HT-29 (cell line): ENCODE measurements at places on chromosomes 11 and 22.
A peak's percentile ranks its signal among the peaks of the same experiment; 100 is the strongest.

DNA sequence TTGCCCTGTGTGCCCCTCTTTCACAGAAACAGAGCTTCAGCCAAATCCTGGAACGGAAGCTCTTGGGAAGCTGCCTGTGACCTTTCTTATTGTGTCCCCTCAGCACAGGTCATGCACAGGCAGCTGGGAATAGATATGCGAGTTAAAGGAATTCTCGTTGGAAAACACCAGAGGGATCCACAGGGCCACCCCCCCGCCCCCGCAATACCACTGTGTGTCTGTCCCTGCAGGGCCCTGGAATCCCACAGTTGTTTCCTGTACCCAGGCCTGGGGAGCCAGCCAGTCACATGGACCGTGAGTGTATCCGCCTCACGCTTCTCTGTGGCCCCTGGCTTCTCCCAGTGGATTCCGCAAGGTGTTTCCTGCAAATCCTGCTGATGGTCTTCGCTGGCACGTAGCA, 29.0 kb downstream of the TIMP3 start:
- DNase-seq, result no peak

DNA sequence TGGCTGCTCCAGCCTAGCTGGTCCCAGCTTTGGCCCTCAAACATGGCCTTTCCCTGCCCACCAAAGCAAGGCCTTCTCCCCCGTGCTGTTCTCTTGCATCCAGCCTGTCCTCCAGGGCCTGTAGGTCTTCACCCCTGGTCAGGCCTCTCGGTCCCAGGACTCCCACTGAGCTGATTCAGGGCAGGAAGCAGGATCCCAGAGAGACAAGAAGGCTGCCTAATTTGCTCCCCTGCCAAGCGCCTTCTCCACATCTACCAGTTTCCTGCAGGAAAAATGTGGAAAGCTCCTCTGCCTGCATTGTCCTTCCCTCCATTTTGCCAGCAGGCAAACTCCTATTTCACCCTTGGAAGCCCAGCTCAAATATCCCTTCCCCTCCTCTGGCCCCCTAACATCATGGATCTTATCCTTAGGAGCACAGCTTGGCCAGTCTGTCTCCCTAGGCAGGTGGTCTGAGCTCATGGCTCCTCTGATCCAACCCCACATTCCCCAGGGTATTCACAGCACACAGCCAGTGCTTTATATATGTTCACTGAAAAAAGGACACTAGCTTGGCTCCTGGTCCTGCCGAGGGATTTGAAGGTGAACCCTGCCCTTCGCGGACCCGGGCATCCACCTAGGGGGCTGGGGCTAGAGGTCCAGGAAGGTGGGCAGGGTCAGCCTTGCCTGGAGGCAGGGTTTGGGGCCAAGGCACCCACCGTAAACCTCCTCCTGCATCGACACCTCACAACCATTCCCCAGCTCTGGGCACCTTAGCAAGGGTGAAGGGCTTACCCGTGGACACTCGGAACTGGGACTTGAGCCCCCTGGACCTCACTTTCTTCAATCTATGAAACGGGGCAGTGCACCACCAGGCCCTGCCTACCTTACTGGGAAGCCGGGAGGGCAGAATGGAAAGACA, 968 bp downstream of the RHBDD3 start:
- peak; percentile 29 for DNase-seq

DNA sequence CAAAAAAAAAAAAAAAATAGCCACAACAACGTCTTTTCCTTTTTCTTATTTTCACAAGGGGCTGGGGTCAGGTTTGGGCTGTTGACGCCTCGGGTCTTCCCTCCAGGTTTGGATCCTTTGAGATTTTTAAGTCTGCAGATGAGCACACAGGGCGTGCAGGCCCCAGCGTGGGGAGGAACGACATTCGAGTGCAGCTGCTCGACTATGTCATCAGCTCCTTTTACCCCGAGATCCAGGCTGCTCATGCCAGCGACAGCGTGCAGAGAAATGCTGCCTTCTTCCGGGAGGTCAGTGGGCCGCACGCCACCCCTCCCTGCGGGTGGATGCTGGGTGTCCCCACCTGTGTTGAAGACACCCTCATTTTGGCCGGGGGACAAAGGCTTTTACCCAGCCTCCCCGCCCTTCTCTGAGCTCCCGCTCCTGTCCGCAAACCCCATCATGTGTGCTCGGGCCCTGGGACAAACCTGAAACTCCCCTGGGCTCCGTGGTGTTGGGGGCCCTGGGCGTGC, 7.7 kb downstream of the SELENOO start:
- no peak for DNase-seq

DNA sequence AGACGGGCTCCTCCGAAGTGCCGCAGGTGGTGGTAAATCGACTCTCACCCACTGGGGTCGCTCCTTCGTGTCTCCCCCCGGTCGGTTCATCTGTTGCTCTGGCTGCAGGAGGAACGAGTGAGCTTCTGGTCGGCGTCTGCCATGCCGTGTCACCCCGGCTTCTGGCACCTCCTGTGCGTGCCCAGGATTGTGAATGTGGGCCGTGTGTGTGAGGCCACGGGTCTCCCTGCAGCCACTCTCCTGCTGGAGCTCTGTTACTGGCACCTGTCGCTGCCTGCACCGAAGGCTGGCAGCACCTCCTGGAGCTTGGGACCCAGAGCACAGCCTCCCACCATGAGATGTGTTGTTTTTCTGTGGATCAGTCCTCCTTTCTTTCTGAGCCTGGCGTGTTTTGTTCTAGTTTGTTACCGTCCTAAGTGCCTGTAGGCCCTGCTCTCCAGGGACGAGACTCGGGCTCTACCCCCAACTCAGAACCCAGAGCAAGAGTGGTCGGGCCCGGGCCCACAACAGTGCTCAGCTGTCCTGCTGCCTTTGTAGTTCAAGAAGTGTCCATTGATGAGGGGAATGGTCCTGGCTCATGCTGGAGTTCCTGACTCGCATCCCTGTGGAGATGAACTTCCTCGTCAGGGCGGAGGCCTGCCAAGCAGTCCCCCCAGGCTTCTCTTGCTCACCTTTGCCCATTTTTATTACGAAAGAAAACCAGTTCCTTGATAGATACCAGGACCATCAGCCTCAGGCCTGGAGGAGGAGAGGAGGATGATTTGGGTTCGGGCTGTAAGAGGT, 66.6 kb downstream of the MED15 start:
- no peak for DNase-seq

DNA sequence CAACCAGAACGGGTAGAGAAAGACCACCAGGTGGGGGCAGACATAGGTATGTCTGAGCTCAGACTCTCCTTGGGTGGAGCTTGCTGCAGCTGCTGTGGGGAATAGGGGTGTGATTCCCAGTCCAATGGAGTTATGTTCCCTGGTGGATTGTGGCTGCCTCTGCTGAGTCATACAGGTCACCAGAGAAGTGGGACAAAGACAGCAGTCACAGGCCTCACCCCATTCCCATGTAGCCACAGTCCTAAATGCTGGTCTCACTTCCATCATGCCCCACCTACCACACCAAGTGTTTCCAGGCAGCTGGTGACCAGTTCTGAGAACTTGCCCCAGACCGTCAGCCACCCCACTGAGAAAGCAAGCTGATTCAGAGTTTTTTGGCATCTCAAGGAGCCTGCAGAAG, 17.5 kb downstream of the OR52E5 start:
- peak; percentile 7 for DNase-seq

- no peak for DNase-seq
Measured at GRCh38 chr22:39360242-39360641, 10.5 kb downstream of the SYNGR1 start.

DNA sequence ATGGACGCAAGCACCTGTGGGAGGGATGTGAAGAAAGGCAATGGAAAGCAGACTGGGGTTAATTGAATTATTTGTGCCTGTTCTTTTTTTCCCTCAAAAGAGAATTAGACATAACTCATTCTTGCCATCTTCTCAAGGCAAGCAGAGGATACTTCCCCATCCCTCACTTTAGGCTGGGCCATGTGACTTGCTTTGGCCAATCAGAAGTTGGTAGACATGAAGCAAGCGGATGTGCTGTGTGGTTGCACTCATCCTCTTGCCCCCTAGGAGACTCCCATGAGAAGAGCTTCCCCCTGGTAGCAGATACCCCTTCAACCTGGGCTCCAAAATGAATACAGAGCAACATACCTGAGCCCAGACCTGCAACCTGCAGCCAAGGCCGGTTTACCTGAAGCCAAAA, 124.4 kb upstream of the ZC3H12C start:
- no peak for DNase-seq

- no peak for DNase-seq
Measured at GRCh38 chr11:66112041-66112491, 42.0 kb downstream of the PACS1 start.

DNA sequence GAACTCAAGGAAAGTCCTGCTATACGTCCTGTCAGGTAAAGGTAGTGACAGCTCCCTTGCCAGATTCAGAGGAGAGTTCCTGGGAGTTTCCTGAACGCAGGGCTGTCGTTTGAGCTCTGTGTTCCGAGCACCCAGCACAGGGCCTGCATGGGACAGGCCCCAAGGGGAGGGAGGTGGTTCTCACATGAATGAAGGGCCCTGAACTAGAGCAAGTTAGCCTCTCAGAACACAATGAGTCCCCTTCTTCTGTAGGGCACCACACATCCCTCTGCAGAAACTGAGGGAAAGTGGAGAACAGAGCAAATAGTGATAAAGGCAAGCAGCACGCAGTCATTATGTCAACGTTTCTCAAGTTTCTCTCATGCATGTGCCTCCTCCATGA, 35.3 kb downstream of the NEU3 start:
- no peak for DNase-seq

GRCh38 chr11:15379483-15379882, 264.8 kb downstream of the INSC start:
- no peak for DNase-seq

DNA sequence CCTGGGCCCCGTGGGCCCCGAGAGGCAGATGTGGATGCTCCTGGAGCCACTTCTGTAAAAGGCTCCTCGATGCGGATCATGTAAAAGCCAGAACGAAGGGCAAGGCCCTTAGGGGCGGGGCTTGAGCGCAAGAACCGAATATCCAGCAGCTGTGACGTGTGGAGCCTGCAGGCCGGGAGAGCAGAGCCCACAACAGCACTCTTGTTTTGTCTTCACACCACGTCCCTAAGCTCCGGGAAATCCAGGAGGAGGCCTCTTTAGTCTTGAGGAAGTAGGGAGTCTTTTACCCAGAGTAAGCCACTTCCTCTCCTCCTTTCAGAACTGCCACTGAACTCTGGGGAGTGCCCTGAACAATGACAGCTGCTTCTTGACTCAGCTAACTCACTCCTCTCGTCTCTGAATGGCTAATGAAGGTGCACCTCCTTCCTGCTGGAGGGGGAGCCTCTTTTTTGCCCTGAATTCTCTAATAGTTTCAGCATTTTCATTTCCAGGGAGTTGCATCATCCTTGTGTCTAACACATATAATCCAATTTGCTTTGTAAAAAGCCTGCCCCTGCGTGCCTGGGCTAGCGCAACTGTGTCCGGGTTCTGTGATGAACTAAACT, 12.5 kb downstream of the L3MBTL2 start:
- no peak for DNase-seq

DNA sequence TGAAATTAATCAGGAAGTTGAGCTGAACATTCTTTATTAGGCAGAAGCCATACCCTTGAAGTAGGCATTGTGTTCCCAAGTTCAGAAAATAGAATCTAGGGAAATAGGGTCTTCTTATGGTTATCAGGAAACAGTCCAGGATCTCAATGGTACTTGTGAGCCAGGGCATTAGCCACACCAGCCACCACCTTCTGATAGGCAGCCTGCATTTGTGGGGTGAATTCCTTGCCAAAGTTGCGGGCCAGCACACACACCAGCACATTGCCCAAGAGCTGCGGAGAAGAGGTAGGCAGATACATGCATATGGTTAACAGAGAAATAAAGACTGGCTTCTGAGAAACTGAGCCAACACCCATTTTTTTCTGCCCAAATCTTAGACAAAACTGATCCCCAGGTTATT, 1.5 kb downstream of the HBD start:
- DNase-seq, result no peak

- DNase-seq, result no peak
Measured at GRCh38 chr11:9616858-9617257, 43.4 kb downstream of the WEE1 start.

DNA sequence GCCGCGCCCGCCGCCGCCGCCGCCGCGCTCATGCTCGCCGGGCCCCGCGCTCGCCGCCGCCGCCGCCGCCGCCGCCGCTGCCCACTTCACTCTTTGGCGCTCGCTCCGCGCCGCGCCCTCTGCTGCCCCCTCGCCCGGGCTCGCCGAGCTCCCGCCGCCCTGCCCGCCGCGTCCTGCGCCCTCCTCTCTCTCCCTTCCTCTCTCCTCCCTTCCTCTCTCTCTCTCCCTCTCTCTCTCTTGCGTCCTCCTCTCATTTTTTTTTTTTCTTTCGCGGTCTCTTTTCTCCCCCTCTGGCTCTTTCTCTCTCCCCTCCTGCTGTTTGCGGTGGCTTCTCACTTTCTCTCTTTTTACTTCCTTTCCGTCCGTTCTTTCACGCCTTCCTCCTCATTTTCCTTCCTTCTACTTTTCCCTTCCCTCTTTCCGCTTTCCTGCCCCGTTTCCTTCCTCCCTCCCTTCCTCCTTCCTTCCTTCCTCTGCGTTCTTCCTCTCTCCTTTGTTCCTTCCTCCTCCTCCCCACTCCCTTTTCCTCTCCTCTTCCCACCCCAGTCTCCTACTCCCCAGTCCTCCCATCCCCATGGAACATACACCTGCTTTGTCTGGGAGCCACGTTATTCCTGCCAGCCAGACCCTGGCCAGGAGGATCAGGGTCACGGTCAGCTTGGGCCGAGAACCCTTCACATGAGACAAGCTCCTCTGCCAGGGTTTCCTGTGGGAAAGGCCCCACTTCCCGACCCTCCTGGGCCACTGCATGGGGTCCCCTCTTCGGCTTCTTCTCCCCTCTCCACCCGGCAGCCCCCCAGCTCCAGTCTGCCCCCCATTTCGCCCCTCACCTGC, 19.3 kb upstream of the SHISAL1 start:
- DNase-seq, result no peak

GRCh38 chr11:74683941-74684481, 47.2 kb downstream of the CHRDL2 start:
- no peak for DNase-seq

GRCh38 chr11:109112821-109113280, 309.1 kb upstream of the C11orf87 start:
- no peak for DNase-seq

DNA sequence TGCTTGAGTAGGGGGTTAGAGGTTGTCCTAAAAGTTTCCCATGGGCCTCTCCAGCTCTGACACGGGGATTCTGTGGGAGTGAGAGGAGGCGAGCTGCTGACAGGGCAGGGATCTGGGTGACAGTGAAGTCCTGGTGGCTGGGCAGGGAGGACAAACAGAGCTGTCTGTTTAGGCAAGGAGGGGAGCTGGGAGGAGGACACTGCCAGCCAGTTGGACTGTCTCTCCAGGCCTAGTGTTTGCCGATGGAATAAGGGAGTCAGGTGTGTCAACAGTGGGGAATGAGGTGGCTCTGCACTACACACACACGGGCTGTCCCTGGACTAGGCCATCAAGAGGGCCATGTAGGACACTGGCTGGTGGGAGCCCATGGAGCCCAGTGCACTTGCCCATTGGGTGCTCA, 20.6 kb upstream of the SYT7 start:
- DNase-seq, result peak; percentile 59

- DNase-seq, result no peak
Measured at GRCh38 chr22:41000941-41001721, 50.0 kb downstream of the RBX1 start.

GRCh38 chr11:101803651-101804050, 111.2 kb upstream of the CEP126 start:
- no peak for DNase-seq
